Progenitor cell of endocrine pancreas (in vitro differentiated cells): ENCODE measurements at places on chromosomes 11 and 22.
A peak's percentile ranks its signal among the peaks of the same experiment; 100 is the strongest.

DNA sequence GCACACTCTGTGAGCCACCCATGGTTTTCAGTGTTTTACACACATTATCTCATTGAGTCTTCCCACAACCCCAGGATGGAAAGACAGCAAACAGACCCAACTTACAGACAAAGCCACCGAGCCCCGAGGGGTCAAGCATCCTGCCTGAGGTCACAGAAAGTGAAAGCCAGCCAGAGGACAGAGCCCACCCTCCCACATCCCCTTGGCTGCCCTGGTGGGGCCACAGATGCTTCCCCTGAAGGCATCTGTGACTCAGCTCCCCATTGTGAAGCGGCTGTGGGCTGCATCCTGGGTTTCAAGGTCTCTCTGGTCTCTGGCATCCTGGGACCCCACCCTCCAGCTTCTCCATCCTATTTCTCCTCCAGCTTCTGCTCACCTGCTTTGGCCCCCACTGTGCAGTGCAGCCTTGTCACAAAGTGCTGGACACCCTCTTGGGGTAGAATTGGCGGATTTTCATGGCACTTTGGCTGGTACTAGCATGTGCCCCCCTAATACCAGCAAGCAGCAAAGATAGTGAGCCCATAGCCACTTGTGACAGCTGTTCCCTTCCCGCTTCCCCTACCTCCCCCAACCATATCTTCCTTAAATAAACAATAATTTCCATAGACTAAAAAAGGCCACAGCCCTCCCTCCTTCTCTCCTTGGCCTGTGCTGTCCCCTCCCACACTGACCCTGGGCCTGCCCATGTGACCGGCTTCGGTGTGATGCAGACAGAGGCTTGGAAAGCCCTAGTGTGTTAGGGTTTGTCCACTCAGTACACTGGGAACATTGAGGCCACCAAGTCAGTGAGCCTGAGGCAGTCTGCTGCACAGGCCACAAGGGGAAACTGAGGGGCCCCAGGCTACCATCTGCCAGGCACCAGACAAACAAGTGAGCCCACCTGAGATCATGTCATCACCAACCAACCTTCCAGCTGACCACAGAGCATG, 53.9 kb upstream of the SHISAL1 start:
- DNase-seq = no peak

GRCh38 chr11:96152623-96153022, 190.4 kb downstream of the MAML2 start:
- no peak for DNase-seq

DNA sequence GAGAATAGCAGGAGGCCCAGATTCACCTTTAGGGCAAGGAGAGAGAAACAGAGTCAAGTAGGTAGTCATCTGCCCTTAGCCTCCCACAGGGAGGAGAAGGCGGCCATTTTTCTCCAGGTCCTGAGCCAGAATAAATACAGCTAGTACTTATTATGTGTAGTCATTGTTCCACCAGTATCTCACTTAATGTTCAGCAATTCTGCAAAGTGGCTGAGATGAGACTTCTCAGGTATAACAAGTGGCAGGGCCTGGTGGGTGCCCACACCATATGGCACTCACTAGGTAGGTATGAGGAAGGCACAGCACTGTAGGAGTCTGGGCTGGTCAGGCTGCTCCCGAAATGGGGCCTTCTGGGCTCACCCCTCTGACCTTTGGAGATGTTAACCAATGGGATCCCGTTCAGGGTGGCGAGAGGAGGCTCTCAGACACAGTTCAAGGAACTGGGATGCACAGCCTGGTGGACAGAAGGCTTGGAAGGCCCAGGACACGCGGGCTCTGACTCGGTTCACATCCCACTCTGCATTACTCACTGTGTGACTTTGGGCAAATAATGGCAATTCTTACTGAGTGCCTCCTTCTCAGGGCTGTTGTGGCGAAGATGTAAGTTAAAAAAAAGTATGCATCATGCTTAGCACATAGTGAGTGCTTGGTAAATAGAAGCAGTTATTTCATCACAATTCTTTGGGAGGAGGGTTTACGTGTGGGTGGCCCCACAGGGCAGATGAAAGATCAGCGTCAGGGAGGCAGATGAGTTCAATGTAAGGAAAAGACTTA, 25.1 kb downstream of the RTN4RL2 start:
- no peak for DNase-seq

DNA sequence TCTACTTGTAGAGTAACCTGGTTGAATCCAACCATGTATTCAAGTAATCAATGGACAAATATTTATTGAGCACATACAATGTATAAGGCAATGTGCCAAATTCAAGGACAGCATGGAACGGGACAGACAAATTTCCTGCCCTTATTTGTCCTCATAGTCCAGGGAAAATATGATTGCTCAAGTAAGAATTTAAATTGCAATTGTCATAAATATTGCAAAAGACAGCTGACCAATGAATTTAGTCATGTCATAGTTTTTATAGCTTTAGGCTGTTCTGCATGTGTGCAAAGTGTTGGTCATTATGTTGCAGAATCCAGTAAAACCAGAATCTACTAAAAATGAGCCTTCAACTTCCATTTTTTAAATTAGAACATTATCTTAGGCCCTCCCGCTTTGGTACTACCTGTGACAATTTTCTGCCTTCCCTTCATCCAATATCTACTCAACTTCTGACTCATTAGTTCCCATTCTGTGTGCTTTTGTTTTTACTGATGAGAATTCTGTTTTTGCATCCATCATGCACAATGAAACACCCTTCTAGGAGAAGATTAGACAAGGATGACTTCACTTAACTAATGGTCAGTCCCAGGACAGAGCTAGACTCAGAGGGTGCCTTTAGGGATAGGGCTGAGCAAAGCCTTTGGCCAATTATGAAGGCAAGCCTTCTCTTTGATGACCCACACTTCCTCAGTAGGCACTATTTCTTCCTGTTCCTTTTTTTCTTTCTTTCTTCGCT, 45.8 kb upstream of the FIBIN start:
- DNase-seq = no peak

DNA sequence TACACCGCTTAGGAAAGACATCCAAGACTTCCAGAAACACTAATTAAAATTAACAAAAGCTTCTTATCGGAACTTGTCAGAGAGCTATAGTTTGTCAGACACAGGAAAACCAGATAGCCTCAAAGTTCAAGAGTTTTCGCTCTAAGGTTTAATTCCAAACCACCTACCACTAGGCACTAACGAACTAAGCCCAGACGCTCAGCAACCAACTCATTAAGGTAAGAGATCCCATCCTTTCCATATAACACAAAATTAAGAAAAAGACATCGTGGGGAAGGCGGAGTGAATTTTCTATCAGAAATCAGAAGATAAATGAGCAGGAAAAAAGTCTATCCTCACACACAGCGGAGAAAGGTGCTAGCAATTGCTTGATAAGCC, 382 bp downstream of the IMMP1L start:
- no peak for DNase-seq

GRCh38 chr11:36116161-36116560, 172.3 kb downstream of the LDLRAD3 start:
- DNase-seq = no peak

- DNase-seq = no peak
These were observed 24.1 kb downstream of the OR2AT4 start for GRCh38 chr11:75072582-75072981.

DNA sequence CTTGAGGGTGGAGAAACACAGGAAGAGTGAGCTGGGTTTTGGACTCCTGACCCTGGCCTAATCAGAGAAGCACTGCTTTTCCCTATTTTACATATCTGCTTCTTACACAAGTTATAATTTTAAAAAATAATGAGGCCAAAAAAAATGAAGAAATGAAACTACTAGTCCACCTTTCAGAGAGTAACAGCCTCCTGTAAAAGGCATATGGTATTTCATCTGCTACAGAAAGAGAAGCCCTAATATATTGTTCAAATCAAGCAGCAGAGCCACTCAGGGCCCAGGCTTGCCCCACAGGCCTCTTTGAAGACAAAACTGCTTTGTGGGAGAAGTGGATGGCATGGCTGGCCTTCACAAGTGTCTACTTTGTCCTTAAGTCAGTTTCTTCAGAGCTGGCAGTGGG, 10.0 kb downstream of the DIXDC1 start:
- DNase-seq = no peak

- DNase-seq = no peak
These were observed 616 bp upstream of the CPT1B start for GRCh38 chr22:50578776-50579310.

- no peak for DNase-seq
These were observed 6.3 kb downstream of the IGF2 start for GRCh38 chr11:2132874-2133240.

DNA sequence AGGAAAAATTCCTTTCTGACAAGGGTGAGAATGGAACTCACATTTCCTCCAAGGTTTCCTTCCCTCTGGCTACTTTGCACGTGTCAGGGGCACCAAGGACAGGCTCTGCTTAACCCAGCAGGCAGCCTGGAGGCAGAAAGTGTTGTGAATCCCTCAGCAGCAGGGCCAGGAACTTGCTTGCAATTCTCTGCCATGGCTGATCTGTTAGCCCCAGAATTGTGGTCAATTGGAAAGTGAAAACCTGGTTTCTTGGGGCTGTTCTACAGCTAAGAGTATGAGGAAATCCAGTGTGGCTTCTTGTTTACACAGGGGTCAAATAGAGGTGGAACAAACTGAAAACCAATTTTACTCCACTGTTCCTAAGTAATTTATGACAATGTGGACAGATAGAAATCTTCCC, 38.3 kb upstream of the CEP295 start:
- DNase-seq = no peak

DNA sequence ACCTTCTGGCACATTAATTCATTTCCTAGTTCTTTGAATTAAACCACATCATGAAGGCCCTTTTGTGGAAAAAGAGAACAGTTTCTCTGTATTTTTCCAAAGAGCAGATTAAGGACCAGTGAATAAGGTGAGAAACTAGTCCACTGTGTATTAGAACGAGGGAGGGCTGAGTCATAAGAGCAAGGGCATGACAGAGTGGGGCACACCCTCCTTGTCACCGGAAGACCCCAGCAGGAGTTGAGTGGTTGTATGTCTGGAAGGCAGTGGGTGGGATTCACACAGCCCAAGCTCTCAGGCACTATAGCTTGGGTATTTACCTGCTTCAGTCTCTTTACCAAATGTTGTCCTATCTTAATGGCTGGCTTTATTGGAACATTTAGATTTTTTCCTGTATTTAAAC, 86.8 kb downstream of the BMAL1 start:
- DNase-seq = no peak

- DNase-seq = no peak
These were observed 21.5 kb downstream of the C22orf23 start for GRCh38 chr22:37931893-37932389.

GRCh38 chr11:9941991-9942390, 278.1 kb downstream of the SWAP70 start:
- DNase-seq = no peak

DNA sequence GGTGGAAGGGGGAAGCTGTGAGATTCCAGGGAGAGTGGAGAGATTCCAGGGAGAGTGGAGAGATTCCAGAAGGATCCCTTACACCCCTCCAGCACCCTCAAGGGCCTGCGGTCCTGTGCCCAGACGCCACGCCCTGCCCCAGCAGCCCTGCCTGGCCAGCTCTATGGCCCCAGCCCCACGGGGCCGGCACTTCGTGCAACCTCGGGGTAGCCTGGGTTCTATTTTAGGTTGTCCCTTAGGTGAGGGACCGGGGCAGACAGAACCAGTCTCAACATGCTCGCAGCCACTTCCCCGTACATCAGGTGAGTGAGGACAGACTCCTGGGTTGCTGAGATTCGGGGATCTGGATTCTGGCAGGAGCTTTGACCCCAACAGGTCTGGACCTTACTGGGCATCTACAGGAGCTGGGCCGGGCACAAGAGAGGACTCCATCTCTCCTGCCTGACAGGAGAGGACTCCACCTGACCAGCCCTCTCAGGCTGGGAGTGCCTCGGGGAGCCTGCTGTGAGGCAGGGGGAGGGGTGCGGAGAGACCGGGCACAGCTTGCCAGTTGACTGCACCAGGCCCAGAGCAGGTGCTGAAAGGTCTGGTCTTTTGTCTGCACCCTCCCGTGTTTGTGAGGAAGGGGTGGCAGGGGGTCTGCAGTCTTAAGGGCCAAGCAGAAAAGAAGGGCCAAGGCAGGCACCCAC, 8.5 kb upstream of the ADORA2A start:
- DNase-seq = no peak

DNA sequence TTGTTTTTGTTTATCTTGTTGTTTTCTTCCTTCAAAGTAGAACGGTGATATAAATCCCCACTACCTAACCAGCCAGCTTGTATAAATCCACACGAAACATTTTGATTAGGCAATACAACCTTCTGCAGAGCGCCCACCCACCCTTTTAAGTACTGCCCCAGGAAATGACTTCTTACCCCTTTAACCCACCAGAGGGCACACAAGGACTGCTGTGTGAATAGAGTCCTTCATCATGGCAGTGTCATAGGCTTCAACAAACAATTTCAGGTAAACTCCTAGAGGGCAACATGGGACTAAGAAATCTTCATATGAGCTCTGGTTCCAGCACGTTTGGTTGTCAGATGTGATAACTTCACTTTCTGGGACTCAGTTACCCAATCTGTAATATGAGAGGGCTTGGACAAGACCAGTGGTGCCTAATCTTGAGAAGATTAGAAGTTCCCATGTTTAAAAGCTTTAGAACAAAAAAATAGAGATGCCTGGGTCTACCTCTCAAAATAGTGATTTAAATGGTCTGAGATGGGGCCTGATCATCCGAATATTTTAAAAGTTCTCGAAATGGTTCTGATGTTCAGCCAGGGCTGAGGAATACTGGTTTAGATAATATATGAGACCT, 56.1 kb downstream of the PIWIL4 start:
- DNase-seq = peak; percentile 62

DNA sequence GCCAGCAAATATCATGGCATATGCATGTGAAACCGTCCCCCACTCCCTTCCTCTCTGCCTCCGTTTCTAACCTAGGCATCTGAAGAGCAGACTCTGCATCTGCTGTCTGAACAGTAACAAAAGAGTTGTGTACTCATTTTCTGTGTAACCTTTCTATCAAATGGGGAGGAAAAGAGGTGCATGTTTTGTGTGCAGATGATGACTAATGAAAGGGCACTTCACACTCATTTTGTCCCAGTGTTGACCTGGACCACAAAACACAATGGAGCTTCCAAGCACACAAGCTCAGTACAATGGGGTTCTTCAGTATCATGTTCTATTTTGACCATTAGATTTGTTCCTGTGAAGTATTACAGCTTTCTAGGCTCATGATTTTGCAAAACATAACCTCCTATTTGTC, 13.0 kb downstream of the JHY start:
- DNase-seq = no peak

DNA sequence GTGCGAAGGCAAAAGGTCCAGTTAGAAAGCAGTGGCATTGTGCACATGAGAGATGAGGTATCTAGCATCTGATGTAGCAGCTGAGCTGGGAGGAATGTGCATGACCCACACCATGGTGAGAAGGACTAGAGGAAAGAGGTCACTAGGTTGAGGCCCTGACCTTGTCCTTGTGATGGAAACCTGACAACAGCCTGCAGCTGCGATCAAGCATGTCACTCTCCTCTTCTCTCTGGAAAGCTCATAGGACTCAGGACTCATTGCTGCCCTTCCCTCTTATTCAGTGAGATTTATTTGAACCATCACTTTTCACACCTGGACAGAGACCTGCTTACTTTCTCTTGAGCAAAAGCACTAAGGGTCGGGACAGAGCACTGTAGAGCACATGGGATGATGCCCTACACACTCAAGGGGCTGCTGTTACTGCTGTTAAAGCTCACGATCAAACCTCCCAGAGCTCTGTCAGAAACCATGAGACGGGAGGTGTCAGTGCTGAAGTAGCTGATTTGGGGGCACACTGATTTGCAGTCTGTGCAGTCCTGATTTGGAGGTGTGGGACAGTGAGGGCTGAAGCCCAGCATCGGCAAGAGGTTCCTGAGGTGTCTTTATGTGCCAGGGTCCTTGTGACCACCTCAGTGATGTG, 104.3 kb downstream of the VPREB1 start:
- DNase-seq = no peak
